ENCODE measurements at places on chromosomes 13 and 19.

DNA sequence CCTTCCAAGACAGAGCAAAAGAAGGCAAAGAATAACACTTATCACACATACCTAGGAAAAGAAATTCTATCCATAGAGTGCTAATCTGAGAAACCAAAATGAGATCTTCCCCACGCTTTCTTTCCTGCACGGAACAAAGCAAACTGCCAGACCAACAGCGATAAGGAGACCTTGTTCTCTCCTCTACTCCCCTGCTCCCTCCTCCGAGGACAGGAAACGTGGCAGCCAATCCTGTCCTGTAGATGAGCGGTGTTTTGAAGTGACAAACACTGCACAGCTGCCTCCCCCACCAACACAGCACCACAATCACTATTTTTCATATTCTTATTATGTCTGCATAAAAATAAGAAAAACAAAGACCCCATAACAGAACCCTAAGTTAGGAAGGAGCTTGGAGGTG lies 113.9 kb upstream of the IRS2 start:
- no peak for DNase-seq

DNA sequence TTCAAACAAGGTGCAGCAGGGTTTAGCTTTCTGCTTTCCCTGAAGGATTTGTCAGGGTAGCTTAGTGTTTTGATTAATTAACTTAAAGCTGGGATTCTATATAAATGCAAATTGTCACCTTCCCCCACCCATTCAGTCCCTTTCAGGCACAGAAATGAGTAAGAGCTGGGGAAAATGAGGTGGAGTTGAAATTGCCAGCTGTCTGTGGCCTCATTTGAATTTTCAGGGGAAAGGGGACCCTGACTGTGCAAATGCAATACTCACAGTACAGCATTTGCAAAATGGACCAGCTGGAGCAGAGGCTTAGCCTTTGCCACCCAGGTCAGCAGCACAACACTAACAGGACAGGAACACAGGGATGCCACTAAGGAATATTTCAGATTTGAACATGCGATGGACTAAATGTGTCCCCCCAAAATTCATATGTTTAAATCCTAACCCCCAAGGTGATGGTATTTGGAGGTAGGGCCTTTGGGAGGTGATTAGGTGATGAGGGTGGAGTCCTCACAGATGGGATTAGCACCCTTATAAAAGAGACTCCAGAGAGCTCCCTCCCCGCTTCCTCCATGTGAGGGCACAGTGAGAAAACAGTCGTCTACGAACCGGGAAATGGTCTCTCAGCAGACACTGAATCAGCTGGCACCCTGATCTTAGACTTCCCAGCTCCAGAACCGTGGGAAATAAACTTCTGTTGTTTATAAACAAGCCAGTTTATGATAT lies 59.5 kb upstream of the CYSLTR2 start:
- DNase-seq: no peak

GRCh38 chr19:18196511-18196845 lies 3.5 kb downstream of the MPV17L2 start:
- DNase-seq: no peak

GRCh38 chr13:106573868-106574267 lies 5.9 kb upstream of the ARGLU1 start:
- no peak for DNase-seq

DNA sequence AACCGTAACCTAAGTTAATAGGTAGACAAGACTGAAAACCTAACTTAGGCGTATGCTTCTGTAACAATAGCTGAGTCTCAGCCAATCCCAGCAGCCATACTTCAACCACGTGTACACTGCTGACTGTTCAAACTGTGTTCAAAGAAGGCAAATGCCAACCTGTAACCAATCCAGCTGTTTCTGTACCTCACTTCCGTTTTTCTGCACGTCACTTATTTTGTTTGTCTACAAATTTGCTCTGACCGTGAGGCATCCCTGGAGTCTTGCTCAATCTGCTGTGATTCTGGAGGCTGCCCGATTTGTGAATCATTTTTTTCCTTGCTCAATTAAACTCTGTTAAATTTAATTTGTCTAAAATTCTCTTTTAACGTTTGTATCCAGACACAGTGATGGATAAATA lies 59.2 kb downstream of the EDNRB start:
- DNase-seq: no peak

- DNase-seq: no peak
Measured at GRCh38 chr19:52734331-52734892, 432 bp downstream of the ZNF611 start.

DNA sequence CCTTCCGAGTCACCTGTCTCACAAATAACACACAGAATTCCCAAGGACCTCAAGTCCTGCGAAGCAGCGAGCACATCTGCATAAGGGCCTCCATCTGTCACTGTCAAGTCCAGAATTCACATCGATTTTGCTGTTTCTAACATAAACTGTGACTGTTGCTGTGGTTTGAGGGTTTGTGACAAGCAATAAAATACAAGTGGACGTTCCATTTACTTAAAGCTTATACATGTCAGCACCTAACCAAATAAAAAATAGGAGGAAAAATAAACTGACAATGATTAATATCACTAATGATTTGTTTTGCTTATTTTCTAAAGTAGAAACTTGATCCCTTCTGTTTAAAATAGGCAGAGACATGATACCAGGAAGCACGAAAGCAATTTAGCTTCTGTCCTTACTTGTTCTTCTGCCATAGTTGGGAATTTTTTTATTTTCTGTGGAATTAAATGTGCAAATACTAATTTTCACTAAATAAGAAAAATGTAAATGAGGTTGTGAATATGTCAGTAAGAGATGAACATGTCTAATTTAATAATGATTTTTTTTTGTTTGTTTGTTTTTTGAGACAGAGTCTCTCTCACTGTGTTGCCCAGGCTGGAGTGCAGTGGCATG lies 279.1 kb downstream of the FGF9 start:
- DNase-seq: no peak

- DNase-seq: no peak
Measured at GRCh38 chr13:48709213-48709612, 55.5 kb downstream of the CYSLTR2 start.

DNA sequence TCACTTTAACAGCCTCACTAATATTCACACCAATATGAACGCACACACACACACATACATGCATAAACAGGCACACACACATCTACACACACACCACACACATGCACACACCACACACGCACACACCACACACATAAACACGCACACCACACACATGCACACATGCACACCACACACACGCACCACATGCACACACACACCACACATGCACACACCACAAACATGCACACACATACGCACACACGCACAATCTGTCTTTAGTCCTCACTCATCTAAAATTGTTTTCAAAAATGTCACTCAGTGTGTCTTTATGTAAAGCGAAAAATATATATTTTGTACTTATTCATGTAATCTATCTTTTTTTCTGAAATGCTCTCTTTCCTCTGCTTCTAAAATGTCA lies 158.1 kb upstream of the SGCG start:
- DNase-seq: no peak

DNA sequence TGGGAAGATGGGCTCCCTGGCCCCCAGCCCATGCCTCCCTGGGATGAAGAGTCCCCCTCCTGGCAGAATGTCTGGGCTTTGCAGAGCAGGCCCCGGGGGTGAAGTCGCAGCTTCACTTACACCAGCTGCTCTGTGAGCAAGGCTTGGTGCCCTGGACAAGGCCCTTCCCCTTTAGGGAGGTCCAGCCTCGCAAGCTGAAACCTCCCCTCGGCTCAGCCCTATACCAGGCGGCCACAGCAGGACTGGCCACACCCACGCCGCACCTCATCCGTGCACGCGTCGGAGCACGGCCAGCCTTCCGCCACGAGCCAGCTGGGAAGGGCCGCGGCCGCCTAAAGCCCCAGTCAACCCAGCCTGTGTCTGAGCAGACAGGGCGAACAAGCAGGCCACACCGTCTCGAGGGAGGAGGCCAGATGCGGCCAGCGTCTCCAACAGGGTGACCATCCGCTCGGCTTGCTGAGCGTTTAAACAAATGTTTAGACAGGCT lies 83.2 kb upstream of the MCF2L start:
- no peak for DNase-seq

DNA sequence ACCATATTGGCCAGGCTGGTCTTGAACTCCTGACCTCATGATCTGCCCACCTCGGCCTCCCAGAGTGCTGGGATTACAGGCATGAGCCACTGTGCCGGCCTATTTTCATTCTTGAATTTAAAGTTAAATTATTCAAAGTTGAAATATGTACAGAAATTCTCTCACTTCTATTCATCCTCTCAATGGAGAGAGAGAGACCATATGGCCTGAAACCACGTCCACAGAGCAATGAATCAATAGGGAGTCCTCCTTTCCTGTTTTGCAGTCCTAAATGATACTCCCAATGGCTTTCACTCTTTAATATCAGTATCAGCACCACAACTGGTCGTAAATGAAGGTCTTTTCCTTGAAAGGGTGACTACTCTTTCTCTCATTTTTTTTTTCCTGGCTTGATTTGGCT lies 30.5 kb upstream of the KCTD4 start:
- no peak for DNase-seq

GRCh38 chr13:113816946-113817859 lies 46.7 kb downstream of the GAS6 start:
- DNase-seq: peak; percentile 54

DNA sequence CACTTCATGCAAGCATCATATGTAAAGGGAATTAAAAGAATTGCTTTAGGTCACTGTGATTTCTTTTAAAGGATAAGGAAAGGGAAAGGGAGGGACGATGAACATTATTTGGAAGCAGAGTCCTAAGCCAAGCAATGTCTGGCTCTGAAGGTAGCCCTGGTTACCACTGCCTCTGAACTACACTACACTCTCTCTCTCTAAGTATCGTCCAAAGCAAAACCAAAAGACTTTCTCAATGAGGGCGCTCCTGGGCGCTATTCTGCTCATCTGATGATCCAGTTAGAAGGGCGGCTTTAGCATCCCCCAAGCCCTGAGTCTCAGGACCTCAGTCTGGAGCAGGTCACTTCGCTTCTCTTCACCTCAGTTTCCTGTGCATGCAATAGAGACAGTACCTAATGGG lies 26.2 kb downstream of the FOXO1 start:
- DNase-seq: no peak

DNA sequence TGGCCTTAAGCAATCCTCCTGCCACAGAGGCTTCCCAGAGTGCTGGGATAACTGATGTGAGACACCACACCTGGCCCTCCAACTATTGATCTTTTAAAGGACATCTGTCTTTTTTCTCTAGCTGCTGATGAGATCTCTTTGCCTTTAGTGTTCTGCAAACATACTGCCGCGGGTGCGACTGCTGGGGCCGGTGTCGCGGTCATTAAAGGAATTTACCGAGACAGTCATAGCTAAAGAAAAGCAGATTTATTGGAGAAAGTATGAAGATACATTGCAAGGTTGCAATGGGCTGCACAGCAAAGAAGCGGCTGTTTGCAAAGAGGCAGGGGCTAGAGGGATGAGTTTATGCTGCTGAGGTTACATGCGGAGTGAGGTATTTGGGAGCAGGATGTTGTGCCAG lies 31.2 kb upstream of the LRRC4B start:
- no peak for DNase-seq

- no peak for DNase-seq
Measured at GRCh38 chr13:24632382-24633121, 47.7 kb upstream of the ATP12A start.

DNA sequence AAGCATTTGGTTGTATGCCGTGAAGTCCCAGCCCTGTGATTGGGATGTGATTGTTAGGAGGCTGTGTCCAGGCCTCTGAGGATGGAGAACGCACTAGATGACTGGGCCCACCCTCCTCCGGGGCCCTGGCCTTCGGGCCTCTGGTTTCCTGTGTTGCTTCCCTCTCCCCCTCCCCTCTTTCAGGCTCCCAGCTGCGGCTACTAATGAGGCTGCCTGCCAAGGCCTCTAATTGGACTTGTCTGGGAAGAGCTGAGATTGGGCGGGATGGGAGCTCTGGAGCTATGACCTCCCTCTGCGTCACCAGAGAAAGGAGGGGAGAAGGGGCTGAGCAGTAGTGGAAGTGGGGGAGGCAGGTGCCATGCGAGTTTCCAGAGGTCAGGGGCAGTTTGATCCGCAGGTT lies 9.9 kb downstream of the PTH2 start:
- no peak for DNase-seq

DNA sequence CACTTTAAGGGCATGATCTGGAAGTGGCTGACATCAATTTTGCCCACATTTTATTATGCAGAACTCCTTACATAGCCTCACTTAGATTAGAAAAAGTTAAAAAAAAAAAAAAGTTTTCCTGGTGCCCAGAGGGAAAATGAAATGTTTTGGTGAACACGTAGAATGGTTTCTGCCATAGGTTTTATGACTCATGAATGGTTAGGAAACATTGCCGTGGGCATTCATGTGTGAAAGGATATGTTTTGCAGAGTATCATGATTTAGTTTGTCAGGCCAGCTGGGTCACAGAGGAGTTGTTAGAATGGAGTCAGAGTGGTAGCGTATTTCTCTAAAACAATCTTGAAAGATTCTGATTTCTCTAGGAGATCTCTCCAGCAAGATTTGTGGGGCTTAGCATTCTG lies 133.8 kb downstream of the MRPL57 start:
- DNase-seq: no peak

DNA sequence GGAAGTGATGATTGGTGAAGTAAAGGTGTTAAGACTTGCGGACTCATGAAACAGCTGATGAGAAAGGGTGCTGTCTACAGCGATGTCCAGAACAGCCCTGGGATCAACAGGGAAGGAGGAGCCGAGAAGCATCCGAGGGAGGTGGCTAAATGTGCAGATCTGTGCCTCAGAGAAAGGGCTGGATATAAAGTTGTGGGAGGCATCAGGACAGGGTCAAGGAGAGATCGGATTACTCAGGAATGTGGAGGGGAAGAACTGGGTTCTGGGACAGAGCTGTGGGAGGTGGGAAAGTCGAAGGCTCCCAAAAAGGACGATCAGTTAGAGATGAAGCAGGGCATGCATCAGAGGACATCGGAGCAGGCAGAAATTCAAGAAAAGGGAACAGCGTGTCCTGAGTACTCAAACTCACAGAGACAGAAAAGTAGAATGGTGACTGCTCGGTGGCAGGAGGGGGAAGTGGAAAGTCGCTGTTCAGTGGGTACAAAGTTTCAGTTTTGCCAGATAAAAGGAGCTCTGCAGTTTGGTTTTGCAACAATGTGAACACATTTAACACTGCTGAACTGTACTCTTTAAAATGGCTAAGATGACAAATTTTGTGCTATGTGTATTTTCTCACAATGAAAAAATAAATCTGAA lies 1.9 kb downstream of the SIGLEC14 start:
- no peak for DNase-seq

DNA sequence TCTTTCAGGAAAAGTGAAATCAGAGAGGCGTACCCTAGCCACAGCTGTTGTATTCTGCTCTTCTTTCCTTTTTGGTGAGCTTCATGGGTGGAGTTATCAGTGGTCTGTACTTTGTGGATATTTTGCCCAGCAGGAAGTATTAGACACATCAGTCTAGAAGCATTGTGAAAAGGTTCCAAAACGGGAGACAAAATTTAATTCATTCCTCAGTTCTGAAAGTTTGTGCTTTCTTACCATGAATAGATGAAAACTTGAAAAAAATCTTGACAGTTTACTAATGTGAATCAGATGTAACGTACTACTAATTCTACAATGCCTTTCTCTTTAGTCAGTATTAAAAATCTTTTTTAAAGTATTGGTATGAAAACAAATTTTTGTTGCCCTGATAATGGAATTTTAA lies 116.8 kb downstream of the DNAJC3 start:
- no peak for DNase-seq

Data from stimulated activated CD8-positive, alpha-beta memory T cell treated with anti-CD3 and anti-CD28 coated beads, Interleukin-12 subunit alpha, Interleukin-12 subunit beta, amount 100 ng/mL, for 4 hours (primary cell).